ENCODE measurements at places on chromosomes 3 and 15. TPM values are rescaled to one million over a fixed set of nuclear protein-coding genes. Genes with fewer than 3 reads are reported as not detected.

The BOC gene
- 6.6 TPM for polyA plus RNA-seq

The RBP2 gene
- polyA plus RNA-seq: not detected

The RAB6B gene
- polyA plus RNA-seq: 8.5 TPM

The NOX5 gene
- 0.05 TPM for polyA plus RNA-seq

The SEMA3G gene
- 0.10 TPM for polyA plus RNA-seq

- no peaks in the 10 kb centered on the region for H3K36me3 ChIP-seq
- H3K4me3 ChIP-seq: no peak overlapping the region
- peak; percentile 64 for DNase-seq
- peaks cover 16% of the 10 kb centered on the region for H3K4me1 ChIP-seq
- H3K27ac ChIP-seq: peak overlapping the region; percentile 82
- no peaks in the 10 kb centered on the region for H3K27me3 ChIP-seq
Measured at GRCh38 chr15:99424978-99425656, 140.7 kb upstream of the MEF2A start.

GRCh38 chr15:101250341-101250831, 1.5 kb downstream of the CHSY1 start:
- no peak for DNase-seq
- no peaks in the 10 kb centered on the region for H3K27me3 ChIP-seq
- no peaks in the 10 kb centered on the region for H3K36me3 ChIP-seq
- H3K4me3 ChIP-seq: peak overlapping the region; percentile 89
- peak overlapping the region; percentile 36 for H3K27ac ChIP-seq

GRCh38 chr15:92693691-92694331, 38.2 kb upstream of the FAM174B start:
- peaks cover 11% of the 10 kb centered on the region for H3K4me1 ChIP-seq
- no peaks in the 10 kb centered on the region for H3K27me3 ChIP-seq
- peak; percentile 55 for DNase-seq

Measured in SK-N-SH (cell line).